Activated CD4-positive, alpha-beta T cell treated with anti-CD3 and anti-CD28 coated beads, Interleukin-2, amount 50 U/mL, for 1 hour (primary cell): ENCODE measurements at places on chromosomes 4 and X.

DNA sequence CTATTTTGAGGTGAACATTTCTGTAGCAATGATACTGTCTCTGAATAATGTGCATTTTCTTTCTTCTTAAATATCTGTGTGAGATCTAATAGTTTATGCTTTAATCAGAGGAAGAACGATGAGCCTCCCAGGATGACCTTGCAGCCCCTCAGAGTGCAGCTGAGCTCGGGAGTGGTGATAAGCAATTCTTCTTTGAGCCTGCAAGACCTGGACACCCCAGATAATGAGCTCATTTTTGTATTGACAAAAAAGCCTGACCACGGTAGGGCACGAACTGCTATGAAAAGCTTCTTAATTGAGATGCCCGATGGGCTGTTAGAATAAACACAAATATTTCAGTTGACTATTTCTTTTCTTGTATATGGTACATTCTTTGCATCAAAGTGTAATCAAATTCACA is 105.0 kb upstream of the ANXA3 start:
- DNase-seq = no peak

- no peak for DNase-seq
Observed at GRCh38 chr4:27947302-27947701, 1086.7 kb downstream of the STIM2 start.

DNA sequence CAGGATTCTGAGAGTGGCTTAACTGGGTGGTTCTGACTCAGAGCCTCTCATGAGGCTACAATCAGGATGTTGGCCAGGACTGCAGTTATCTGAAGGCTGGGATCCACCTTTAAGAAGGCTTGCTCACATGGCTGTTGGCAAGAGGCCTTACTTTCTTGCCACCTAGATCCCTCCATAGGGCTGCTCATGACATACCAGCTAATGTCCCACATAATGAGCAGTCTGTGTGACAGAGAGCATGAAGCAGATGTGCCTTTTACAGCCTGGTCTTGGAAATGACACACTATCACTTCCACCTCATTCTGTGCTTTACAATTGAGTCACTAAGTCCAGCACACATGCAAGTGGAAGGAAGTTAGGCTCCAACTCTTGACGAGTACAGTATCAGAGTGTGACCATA is 4.3 kb upstream of the RBM3 start:
- DNase-seq = no peak

GRCh38 chrX:131671735-131672134 is 127.9 kb downstream of the OR13H1 start:
- DNase-seq = no peak

DNA sequence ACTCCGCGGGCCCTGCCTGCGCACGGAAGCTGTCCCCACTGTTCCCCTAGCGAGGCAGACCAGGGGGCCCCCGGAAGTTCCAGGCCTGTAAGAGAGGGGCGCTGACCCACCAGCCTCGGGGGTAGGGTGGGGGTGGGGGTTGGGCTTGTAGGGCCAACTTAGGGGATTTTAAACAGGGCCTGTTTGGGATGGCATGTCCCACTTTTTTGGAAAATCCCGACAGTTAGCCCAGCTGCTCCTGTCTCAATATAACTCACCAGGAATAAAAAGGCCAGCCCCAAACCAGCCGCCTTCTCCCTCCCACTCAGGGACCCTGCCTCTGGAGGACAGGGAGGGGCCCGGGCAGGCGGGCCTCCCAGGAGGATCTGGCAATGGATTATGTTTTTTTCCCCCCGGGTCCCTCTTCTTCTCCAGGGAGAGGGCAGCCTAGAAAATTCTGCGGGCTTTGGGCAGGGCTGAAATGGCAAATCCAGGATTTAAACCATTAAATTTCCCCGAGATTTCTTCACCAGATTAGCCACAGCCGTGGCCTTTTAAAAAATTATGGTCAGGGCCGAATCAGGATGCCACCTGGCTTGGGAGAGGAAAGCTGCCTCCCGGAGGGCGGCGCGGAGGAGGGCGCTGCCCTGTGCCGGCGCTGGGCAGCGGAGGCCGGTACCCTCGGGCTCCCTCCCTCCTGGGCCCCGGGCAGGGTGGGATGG is 957 bp downstream of the PPP2R2C start:
- DNase-seq = no peak

DNA sequence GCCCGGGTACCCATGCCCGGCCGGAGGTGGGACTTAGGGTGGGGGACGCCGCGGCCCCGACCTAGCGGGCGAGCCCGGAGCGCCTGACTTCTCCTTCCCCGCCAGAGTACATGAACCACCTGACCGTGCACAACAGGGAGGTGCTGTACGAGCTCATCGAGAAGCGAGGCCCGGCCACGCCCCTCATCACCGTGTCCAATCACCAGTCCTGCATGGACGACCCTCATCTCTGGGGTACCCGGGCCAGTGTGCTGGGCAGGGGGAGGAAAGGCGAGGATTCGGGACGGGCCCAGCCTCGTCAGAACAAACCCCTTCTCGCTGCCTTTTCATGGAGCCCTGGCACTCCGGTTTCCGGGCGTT is 622 bp downstream of the TAFAZZIN start:
- peak; percentile 39 for DNase-seq

- no peak for DNase-seq
Observed at GRCh38 chrX:46634577-46634976, 61.0 kb downstream of the CHST7 start.

DNA sequence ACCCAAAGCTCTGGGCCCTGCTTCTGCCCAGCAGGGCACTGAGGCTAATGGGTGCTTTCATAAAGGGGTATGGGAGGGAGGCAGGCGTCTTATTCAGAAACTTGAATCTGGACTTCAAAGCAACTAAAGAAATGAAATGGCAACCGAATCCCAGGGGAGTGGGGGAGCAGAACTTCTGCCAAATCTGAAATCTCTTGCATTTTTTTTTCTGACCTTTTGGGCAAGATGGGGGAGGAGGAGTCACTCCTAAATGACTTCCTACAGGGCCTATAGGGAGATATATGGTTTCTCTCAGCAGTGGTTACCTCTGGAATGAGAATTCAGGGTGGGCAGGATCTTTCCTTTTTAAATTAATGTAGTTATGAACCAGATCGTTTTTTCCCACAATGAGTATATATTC is 30.6 kb upstream of the KIAA1210 start:
- DNase-seq = no peak

DNA sequence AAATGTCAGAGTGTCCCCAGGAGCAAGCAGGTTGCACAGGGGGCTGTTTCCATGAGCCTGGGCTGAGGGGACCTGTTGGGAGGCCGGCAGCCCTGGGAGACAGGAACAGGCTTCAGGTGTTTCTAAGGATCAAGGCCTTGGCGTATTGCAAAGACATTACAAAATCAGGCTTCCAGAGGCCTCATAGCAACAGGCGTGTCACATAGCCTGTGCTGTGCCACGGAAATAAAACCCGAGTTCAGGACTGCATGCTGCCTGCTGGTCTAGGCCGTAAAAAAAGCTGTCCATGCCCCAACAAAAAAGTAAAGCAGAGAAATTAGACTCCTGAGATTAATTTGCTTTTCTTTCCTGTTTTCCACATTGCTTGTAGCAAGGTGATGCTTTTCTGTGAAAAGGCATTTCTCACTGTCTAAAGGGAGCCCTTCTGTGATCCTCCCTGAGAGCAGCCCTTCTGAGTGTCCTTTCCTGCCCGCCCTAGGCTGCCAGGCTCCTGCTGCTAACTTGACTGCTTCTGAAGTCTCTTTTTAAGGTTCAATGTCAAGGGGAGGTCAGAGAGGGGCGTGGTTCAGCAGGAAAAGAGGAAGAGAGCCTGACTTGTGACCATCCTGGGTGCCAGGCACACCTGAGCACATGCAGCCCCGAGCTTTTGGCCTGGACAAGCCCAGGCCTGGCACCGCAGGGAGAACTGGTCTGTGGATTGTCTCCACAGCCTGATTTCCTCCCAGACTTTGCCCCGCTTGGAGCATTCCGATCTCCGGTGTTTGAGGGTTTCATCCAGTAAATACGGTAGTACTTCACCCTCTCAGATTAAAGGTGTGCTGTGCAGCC is 21.3 kb downstream of the SHROOM2 start:
- no peak for DNase-seq

- DNase-seq = no peak
Observed at GRCh38 chr4:158208963-158209640, 1.2 kb upstream of the TMEM144 start.

DNA sequence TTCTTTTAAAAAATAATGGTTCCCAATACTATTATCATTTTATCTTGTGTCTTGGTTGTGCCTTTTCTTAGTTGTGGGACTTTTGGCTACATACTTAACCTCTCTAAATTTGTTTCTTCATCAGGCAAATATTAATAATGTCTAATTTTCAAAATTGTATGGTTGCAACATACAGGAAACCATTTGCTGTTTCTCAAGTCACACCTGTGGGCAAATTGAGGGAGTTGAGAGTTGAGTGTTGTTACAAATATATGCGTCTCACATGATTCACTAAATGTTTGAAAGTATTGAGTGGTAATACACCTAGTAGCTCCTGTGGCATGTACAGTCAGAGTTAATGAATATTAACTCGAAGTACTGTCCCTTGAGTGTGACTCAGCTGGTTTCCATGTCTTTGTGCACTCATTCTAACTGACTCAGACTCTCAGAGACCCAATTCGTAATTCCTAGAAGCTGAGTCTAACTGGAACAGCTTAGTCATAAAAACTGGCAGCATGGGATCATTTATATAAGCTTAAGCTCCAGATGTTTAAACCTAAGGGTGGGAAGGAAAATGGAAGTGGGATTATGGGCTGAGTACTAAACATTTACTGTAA is 802.4 kb downstream of the TRIML1 start:
- no peak for DNase-seq

- no peak for DNase-seq
Observed at GRCh38 chr4:146855761-146856160, 89.9 kb downstream of the TTC29 start.

GRCh38 chrX:103800318-103800717 is 23.7 kb downstream of the PLP1 start:
- DNase-seq = no peak

- no peak for DNase-seq
Observed at GRCh38 chr4:31390849-31391248, 670.7 kb downstream of the PCDH7 start.

- DNase-seq = no peak
Observed at GRCh38 chr4:126993351-126993750, 639.4 kb upstream of the INTU start.

DNA sequence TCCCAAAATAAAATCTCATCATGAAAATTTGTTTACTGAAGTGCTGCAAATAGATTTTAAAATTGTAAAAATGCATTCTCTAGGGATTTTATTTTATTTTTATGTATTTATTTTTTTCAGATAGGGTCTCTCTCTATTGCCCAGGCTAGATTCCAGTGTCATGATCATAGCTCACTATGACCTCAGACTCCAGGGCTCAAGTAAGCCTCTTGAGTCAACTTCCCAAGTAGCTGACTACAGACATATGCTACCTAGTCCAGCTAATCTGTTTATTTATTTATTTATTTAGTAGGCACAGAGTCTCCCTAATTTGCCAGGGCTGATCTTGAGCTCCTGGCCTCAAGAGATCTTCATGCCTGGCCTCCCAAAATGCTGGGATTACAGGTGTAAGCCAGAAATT is 317.7 kb upstream of the ANXA10 start:
- DNase-seq = no peak

GRCh38 chr4:8577046-8577445 is 3.1 kb upstream of the GPR78 start:
- no peak for DNase-seq

DNA sequence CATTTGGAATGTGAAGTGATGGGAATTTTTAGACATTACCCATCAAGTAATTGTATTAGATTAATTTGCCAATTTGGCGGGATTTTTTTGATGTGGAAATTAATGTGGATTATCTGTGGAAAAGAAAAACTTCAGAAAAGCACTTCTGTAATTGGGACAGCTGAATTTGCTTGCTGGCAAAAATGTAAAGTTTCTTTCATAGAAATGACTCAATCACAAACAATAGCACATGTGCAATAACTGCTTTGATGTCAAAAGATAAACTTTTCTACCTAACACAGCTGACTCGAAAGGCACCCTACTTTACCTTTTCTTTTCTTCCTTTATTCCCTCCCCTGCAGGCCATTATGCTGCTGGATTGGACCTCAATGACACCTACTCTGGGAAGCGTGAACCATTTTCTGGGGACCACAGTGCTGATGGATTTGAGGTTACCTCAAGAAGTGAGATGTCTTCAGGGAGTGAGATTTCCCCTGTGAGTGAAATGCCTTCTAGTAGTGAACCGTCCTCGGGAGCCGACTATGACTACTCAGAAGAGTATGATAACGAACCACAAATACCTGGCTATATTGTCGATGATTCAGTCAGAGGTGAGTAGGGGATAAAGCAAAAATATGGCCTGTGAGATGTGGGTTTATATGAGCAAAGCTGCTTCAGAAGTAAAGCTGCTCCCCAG is 1.4 kb downstream of the AREG start:
- DNase-seq = no peak

GRCh38 chr4:156732634-156733033 is 239.0 kb downstream of the PDGFC start:
- no peak for DNase-seq

GRCh38 chr4:163622379-163623035 is 128.0 kb downstream of the TMA16 start:
- no peak for DNase-seq

GRCh38 chrX:30822068-30822681 is 66.9 kb downstream of the TAB3 start:
- DNase-seq = no peak

DNA sequence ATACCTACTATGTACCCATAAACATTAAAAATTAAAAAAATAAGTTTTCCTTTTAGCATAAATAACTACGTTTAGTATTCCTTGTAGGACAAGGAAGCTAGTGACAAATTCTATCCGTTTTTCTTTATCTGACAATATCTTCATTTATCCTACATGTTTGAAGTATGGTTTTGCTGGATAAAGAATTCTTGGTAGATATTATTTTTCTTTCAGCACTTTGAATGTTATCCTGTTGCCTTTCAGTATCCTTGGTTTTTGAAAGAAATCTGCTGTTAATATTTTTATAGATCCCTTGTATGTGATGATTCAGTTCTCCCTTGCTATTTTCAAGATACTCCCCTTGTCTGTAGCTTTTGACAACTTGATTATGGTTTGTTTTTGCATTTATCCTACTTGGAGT is 76.6 kb downstream of the CASK start:
- DNase-seq = no peak

DNA sequence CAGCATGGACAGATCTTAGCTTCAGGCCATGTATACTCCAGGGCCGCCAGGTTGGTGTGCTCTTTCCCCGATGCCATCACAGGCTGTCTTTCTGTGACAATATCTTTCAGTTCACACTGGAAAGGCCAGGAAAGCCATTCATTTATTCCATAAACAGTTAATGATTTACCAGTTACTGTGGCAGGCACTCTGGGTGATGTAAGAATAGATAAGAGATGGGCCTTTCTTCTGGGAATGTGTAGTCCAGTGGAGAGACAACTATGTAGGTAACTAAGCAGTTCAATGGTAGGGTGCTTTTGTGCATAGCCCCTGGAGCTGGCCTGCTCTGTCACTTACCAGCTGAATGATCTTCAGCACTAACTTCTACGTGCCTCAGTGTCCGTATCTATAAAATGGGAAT is 46.3 kb upstream of the LEF1 start:
- no peak for DNase-seq

GRCh38 chr4:340011-340410 is 2.4 kb downstream of the ZNF141 start:
- no peak for DNase-seq
